ENCODE measurements at places on chromosomes 6 and 20.

- DNase-seq: peak; percentile 82
Measured at GRCh38 chr6:149895833-149896271, 2.1 kb downstream of the RAET1E start.

DNA sequence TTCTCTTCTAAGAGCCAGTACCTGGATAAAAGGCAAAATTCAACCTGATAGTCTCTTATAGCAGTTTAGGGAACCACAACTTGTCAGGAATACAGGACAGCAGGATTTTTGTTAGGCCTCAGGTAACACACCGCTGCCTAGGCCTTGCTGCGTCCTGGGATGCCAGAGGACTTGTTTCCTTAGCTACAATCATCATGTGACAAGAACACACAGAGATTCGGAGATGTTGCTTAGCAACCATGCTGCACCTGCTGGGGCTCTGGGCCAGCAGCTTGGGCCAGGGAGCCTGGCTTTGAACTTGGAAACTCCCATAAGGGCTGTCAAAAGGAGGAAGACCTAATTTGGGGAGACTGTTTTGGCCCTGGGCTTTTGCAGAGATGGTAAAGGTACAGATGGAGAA lies 36.1 kb upstream of the CHD6 start:
- DNase-seq: no peak

DNA sequence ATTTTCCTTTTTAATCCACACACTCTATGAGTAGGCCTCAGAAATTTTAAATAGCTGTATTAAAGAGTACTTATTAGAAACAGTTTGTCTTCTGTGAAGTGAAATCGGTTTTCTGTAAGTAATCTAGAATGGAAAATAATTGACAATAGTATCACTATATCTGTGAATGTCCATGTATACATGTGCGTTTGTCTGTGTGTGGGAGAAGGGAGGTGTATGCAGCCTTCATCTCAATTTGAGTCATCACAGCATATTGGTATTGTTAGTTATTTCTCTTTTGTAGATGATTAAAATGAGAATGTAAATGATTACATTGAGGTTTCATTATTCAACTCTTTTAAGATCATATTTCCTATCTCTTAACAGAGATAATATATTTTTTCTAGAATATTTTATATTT lies 206.0 kb downstream of the EYS start:
- DNase-seq: no peak

- no peak for DNase-seq
Measured at GRCh38 chr20:64077094-64077493, 2.2 kb downstream of the RGS19 start.

Measured in cardiac fibroblast (primary cell).